ENCODE measurements at places on chromosomes 2 and 18. TPM values are rescaled to one million over a fixed set of nuclear protein-coding genes. Genes with fewer than 3 reads are reported as not detected.

Gene TMEM200C
- 0.33 TPM for total RNA-seq

Gene UGT1A4
- not detected for total RNA-seq

Gene KRTCAP3
- not detected for total RNA-seq

Gene DNAJC5G
- not detected for total RNA-seq

Gene ZNF396
- 2.0 TPM for total RNA-seq

DNA sequence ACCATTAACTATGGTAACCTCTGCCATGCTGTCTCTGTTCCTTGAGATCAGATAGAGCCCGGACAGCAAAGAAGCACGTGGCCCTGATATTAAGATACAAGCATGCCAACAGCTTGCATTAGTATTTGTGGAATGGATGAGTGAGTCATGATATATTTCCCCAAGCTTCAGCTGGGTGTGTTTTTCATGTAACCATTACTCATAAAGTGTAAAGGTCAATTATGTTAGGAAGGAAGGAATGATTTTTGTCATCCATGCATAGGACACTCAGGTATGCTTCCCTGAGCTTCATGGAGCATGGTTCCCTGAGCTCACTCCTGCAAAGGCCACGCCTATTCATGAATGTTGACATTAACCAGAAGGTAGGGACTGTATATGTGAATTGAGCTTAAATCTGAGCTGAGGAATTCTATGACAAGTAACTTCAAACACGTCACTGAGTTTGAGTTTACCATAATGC lies 74.6 kb downstream of the ARL4C start:
- peak; percentile 94 for DNase-seq

GRCh38 chr18:45879681-45880655 lies 54.5 kb downstream of the SIGLEC15 start:
- peak; percentile 74 for DNase-seq

DNA sequence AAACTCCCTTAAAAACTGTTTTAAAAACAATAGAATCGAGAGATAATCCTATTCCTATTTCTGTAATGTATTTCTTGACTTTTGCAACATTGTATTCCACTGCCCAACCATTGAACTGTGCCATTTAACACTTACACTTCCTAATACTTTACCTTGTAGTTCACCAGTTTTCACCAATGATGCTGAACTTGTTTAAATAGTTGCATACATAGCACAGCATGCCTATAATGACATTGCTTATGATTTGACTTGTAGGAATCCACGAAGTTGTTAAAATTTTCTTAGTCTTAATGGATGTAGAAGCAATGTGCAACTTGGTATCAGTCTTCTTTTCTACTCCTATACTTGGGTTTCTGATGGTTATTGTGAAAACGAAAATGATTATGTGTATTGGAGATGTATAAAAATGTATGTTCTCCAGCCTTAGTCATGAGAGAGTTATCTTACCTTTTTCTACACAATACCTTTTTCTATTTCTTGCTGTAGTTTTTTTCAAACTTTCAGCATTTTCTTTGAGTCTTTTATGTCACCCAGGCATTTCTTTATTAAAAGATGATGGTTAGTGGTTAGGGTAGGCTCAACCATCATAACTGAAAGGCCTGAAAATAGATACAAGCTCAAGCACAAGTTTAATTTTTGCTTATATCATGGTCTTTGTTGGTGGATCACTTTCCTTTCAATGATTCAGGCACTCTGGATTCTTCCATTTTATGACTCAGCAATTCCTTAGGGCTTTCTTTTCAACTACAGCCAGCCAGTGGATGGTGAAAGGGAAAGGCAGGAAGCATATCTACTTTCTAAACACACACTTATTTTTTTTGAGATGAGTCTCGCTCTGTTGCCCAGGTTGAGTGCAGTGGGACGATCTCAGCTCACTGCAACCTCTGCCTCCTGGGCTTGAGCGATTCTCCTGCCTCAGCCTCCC lies 9.4 kb downstream of the GPD2 start:
- peak; percentile 93 for DNase-seq

GRCh38 chr18:10057894-10058791 lies 144.3 kb downstream of the VAPA start:
- peak; percentile 91 for DNase-seq

DNA sequence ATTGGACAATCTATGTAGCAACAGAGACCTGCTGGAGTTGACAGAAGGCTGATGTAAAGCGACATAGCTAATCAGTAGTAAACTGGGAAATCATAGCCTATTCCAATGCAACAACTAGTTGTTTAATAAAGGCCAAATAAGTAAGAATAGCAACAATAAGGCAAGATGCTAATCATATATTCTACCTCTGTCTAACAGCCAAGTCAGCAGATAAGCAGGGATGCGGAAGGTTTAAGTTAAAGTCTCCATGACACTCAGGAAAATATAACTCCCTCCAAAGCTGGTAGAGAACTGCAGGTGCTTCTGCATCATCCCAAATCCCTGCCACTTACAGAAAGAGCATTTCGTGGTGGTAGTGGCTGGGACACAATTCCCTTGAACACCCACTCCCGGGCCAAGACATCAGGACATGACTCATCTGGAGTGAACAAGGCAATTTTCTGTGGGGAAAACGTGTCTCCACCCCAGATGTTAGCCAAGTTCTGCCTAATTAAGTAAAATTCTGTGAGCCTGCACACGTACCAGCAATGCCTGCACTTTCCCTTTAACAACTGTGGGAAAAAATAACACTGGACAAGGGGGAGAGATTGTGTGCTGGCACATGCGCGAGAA lies 413.6 kb upstream of the ID2 start:
- peak; percentile 51 for DNase-seq

DNA sequence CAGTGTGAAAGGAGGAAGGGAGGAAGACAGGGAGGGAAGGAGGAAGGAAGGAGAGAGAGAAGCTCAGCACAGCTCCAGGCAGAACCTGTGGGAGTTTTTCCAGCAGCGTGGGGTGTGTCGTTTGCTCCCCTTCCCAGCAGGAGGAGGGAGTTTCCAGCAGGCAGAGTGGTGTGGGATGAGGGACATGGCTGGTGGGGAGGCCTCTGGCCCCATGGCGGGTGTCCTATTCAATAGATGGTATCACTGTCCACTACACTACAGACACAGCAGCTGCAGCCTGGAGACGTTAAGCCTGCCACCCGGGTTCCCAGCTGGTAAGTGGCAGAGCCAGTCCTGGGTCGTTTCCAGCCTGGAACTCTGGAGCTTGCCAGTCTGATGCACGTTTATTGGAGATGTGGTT lies 44.7 kb downstream of the GLI2 start:
- DNase-seq: no peak

- peak; percentile 69 for DNase-seq
Measured at GRCh38 chr2:158668001-158668765, 126.9 kb upstream of the DAPL1 start.

GRCh38 chr2:176902454-176902853 lies 310.1 kb upstream of the HNRNPA3 start:
- DNase-seq: no peak

GRCh38 chr2:105309147-105309545 lies 20.4 kb downstream of the TGFBRAP1 start:
- no peak for DNase-seq

DNA sequence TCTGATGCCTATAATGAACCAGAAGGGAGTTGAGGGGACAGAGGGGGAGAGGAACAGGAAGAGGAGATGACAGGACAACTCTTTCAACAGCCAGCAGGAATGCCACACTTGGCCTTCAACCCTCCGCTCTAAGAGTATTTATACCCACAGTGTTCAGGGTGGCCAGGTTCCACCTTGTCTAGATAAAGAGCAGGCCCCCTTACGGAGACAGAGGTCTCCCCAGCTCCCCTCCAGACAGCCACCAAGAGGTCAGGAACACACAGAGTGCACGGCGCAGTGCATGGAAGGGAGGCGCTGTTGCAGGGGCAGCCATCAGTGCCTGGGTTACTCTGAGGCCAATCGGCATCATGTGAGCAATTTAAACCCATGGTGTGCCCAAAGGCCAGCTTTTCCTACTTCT lies 176.9 kb downstream of the SMAD7 start:
- DNase-seq: no peak

DNA sequence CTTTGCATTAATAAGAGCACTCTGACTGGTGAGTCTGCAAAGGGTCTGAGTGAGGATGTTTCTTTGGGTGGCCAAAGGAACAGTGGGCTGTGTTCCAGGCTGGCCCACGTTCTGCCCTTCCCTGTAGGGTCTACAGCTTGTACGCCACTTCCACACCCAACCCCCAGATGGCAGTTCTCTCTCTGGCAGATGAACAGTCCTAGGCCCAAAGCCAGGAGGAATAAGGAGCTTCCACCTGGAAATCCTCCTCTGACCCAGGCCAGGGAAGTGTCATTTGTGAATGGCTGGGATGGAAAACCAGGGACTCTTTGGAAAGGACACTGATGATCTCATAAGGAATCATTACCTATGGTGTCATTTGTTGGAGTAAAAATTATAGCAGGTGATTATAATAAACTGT lies 6.6 kb downstream of the OTOF start:
- no peak for DNase-seq

DNA sequence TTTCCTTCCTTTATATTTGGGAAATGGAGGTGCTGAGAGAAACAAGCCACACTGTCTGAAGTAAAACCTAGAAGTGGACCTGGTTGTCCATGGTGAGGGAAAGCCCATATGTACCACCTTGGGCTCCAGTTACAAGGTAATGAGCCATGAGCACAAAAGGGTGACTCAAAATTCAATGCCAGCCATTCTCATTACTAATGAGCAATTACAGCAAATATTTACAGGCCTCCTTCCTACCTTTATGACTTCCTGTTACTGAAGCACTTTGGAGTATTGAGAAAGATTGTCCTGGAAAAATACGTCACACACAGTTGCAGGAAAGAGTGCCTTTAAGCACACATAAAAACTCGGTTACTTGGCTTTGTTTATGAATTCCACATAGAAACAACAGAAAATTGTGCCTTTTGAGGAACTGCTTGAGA lies 9.1 kb downstream of the EPAS1 start:
- DNase-seq: no peak

DNA sequence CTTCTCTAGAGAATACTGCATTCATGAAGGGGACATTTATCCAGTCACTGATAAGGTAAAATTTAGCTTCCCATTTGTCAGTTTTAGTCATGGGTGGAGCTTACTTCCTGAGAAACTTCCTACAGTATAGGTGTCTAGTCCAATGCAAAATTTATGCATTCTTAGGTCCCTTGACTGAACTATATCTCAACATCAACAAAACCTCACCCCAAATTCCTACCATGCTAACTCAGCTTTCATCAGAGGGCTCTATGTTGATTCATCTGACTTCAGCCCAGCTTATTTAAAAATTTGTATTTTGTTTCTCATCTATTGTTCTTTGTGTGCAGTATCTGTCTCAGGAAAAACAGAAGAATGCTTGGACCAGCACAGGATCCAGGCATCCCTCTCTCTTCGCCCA lies 296.4 kb upstream of the ACVR2A start:
- DNase-seq: no peak

DNA sequence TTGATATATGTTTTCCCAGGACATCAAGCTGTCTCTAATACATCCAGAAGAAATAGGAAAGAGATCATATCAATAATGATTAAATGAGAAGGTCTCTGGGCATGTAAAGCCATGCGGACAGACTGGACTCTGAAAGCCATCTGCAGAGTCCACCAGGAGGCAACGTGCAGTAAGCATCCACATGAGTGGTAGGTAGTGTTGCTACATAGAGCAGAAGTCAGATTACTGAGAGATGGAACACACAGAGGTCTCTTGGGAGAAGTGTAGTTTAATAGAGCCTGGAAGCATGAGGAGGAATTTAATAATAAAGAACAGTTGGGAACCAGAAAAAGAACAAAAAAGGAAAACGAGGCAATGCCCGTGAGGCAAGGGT lies 758.1 kb upstream of the DDX18 start:
- no peak for DNase-seq

Measured in fibroblast of the aortic adventitia (primary cell).